Naive thymus-derived CD8-positive, alpha-beta T cell (primary cell): ENCODE measurements at places on chromosomes 4 and X. TPM values are rescaled to one million over a fixed set of nuclear protein-coding genes. Genes with fewer than 3 reads are reported as not detected.

HDX gene
- polyA plus RNA-seq, result 0.10 TPM

GRCh38 chr4:11729548-11729947, 300.9 kb upstream of the HS3ST1 start:
- H3K4me3 ChIP-seq, result no peak overlapping the region
- no peaks in the 10 kb centered on the region for H3K27me3 ChIP-seq
- DNase-seq, result no peak
- no peaks in the 10 kb centered on the region for H3K4me1 ChIP-seq
- H3K36me3 ChIP-seq, result no peaks in the 10 kb centered on the region
- no peak overlapping the region for H3K27ac ChIP-seq

DNA sequence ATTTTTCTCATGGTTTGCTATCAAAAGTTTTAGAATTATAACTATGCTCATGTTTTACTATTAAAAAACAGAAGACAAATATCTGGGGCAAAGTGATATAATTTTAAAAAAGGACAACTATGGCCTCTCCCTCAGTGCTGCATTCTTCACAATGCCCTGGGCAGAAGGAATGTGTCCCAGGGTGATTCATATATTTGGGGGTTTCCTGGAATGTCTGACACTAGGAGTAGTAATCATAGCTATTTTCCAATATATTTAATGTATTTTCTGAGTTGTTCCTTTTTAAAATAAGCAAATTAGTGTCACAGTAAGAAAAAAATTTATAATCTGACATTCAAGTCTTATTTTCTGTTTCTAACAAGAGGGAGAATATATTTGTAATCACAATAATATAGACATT, 281.7 kb downstream of the UNC5C start:
- H3K4me1 ChIP-seq, result no peaks in the 10 kb centered on the region
- no peak overlapping the region for H3K4me3 ChIP-seq

DNA sequence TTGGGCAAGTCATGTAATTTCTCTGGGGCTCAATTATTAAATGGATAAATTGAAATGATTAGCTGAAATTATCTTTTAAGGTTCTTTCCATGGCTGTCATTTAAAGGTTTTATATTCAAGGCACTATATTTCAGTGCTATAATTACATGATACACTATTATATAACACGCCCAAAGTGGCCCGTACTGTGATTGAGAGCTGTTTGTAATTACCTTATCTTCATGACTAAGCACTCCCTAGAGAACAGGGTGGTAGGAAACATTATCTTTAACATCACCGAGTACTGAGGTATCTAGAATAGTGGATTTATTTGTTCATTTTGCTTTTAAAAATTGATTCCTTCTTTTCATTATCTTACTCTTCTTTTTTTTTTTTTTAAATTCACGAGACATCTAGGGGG, 79.0 kb downstream of the DIAPH2 start:
- no peak overlapping the region for H3K27ac ChIP-seq
- H3K4me3 ChIP-seq, result no peak overlapping the region
- no peak for DNase-seq

DNA sequence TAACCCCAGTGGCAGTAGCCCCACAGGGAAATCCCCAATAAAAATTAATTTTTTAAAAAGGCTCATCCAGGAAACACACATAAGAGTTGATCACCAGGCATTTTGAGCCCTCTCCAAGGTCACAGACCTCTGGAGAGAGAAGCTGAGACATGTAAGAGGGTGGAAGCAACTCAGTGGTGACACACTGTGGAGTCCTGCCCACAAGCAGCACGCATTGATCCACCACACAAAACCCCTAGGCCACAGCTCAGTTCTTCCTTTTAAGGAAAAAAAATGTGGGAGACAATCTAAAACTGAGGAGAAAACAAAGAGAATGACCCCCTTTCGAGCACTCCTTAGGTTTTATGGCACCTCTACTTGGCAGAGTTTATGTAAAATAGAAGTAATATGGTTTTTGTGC, 71.7 kb upstream of the S100G start:
- DNase-seq, result no peak
- no peak overlapping the region for H3K4me3 ChIP-seq
- H3K27me3 ChIP-seq, result no peaks in the 10 kb centered on the region
- H3K4me1 ChIP-seq, result no peaks in the 10 kb centered on the region
- H3K36me3 ChIP-seq, result peaks cover 9% of the 10 kb centered on the region
- H3K27ac ChIP-seq, result no peak overlapping the region
